ENCODE measurements at places on chromosomes 1 and 21. TPM values are rescaled to one million over a fixed set of nuclear protein-coding genes. Genes with fewer than 3 reads are reported as not detected.

- peak; percentile 49 for DNase-seq
Observed at GRCh38 chr1:41664861-41665640, 180.6 kb upstream of the EDN2 start.

- DNase-seq: no peak
Observed at GRCh38 chr1:95209291-95209690, 24.7 kb upstream of the RWDD3 start.

GRCh38 chr1:156643778-156644092, 1.8 kb downstream of the BCAN start:
- no peak for DNase-seq

- DNase-seq: no peak
Observed at GRCh38 chr1:192518700-192519099, 56.9 kb upstream of the RGS1 start.

DNA sequence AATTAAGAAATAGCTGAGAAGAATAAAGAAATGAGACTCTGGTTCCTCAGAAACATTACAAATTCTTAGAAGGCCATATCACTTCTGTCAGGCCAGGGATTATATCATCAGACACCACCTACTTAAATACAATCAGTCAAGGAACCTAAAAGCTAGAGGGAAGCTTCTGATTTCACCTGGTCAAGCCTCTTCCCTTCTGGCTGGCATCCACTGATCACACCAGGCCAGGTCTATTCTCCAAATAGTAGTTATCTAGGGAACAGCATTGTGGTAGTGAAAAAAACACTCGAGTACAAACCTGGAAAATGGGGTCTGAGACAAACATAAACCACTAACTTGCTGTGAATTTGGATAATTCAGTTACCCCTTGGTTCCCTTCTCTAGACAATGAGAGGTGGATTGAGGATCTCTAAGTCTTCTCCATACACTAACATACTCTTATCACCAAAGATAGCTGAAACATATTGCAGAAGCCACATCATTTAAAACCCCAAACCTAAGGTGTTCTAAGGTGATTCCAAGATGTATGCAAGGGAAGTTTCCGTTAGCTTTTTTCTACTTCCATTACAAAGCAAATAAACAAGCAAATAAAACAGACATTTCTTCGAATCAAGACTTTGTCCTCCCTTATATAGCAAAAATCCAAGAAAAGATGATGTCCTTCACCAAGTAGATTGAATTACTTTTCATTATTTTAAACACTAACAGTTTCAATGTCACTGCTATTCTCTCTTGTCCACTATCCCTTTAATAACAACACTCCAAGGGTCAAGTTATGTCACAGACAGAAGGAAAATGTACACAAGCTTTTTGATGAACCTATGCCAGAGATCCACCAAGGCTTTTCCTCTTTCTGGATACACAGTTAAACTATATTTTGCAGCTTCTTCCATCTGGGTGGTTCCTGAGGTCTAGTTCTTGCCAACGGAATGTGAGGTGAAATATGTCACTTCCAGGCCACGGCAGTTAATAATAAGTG, 212.9 kb downstream of the KCNH1 start:
- no peak for DNase-seq

GRCh38 chr1:165645654-165646366, 14.8 kb downstream of the MGST3 start:
- no peak for DNase-seq

DNA sequence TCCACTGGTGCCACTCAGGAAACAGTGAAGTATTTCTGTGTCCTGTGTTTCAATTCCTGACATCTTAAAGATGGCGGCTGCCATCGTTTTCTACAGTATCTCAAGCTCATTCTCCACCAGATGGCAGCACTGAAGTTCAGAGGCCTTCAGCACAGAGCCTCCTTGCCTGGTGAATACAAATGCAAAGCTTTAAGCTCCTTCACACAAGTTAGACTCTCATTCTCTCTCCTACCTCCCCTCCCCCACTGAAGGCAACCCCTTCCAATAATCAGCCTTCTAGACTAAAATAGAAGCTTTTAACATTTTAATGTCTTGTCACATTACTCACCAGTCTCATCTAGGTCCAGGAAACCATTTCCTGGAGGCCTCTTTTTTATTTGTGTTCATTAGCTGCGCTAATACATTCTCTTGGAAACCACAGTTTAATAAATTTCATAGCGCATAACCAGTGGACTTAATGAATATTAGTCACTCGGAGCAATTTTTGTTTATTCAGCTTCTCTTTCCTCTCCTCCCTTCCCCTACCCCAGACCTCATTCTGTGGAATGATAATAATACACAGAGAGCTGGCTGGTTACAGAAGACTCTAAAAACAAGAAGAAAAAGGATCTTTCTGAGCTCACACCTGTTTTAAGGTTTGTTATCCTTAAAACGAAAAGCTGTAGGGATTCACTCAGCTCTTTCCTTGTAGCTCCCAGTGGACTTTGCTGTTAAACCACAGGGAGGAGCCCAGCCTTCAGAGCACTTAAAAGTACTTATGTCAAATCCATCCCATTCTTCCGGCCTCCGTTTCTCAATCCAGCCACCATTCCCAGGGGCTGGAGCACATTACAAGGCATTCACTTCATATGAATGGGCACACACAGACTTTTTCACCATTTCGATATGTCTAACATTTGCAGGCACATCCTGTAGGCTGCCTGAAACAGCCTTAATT, 384.9 kb downstream of the HLX start:
- DNase-seq: peak; percentile 96

- no peak for DNase-seq
Observed at GRCh38 chr21:45767071-45768006, 123.8 kb downstream of the PCBP3 start.

The IFNLR1 gene
- total RNA-seq: 0.05 TPM

The ANKRD35 gene
- 0.17 TPM for total RNA-seq

The AMY1B gene
- total RNA-seq: not detected

The KCNJ6 gene
- not detected for total RNA-seq

All from dermis blood vessel endothelial cell (primary cell).